Fibroblast of skin of right quadriceps (primary cell): ENCODE measurements at places on chromosomes 1 and 21.

- peak; percentile 22 for DNase-seq
Measured at GRCh38 chr1:47207803-47208373, 18.1 kb upstream of the PDZK1IP1 start.

DNA sequence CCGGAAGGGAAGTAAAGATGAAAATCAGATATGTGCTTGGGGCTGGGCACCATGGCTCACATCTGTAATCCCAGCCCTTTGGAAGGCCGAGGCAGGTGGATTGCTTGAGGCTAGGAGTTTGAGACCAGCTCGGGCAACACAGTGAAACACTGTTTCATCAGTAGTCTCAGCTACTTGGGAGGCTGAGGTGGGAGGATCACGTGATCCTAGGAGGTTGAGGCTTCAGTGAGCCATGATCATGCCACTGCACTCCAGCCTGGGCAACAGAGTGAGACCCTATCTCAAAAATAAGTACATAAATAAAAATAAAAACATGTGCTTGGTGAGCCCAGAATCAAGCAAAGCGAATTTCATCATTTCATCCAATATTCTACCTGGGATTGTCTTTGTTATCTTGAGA, 23.3 kb upstream of the PCP4 start:
- DNase-seq, result no peak

DNA sequence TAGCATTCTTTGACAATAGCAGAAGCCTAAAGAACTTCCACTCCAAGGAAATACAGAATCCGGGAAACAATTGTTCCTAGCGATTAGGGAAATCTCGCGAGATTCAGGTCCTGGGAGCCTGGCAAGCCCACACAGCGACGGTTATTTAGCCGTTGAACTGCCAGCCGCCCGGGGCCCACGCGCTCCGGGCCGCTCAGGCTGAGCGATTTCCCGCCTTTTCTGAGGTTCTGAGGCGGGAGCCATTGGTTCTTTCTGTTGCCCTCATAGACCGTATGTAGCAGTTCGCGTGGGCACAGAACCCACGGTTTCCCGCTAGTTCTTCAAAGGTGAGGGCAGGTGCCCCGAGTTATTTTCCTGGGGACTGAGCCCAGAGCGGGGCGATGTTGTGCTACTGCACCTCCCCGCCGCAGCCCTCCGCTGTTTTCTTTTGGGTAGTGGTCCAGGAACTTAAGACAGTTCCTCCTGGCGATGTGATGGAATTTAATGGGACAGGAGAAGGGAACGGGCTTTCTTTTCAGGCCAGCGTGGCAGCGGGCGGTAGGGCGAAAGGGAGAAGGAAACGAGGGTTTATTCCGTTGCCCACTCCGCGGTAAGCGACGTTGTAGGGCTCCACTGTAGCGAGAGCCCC, at the start of gene SYCP1:
TSS of gene SYCP1 (plus strand) at position 171 of the 628 bp plus-strand sequence. CDS start 602 bp downstream, outside the sequence.
- no peak for DNase-seq

DNA sequence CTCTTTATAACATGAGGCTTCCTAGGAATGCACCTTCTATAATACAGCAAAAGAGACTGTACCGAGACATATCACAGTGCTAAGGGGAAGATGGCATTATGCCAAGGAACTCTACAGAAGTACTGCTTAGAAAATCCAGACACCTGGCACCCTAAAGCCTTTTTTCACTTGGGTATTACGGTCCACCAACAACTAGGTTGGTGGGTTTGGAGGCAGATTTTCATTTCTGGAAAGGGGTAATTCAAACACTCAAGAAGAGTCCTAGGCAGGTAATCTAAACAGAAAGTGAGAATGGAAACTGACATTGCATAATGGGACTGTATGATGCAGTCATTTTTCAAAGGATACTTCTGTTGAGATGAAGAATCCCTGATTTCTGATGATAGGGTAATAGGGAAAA, 19.6 kb downstream of the SCMH1 start:
- no peak for DNase-seq

DNA sequence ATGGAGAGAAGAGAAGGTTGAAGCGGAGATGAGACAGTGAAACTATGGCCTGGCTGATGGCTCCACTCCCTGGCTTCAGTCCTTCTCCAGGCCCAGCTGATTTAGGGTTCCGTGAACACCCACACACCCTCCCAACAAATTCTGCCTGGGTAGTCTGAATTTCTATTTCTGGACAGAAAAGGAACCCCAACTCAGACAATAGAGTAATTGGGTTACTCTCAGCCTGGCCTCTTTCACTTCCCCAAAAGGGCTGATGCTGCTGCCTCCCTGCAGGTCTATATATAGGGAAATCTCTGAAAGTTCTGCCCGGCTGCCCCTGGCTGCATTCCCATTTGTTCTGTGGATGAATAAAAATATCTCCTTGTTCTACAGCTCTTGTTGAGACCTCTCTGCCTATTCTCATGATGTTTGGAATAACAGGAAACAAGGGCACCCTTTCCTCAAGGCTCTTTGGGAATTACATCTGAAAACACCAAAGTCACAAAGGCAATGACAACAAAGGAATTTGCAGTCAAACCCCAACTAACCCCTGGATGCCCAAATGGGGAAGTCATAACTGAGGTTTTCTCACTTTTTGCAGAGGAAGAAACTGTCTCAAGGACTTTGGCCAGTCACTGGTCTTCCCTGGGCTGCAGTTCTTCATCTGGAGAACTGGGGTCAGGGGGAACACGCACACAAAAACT, 11.4 kb upstream of the ZSCAN20 start:
- no peak for DNase-seq

DNA sequence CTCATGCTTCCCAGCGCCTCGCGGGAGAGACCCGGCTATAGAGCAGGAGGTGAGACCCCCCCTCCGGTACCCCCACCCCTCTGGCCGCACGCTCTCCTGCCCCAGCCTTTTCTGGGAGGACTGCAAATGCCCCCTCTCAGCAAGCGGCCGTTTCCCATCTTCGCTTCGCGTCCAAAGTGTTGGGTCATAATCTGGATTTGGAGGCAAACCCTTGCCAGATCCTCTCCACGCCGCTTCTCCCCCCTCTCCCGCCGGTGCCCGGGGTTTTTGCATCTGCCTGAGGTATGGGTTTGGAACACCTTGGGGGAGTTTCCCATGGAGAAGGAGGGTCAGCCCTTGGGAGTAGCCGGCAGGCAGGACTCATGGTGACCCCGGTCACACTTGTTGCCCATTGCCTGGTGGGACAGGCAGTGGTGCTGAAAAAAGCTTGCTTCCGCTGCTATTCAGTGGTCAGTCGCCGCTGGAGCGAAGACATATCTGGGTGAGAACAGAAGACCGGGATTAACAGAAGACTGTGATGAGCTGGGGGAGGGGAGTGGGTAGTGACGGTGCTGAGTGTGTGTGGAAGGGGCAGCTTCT, 935 bp downstream of the KCNK2 start:
- DNase-seq, result peak; percentile 53

GRCh38 chr1:64594446-64594845, 124.5 kb downstream of the CACHD1 start:
- no peak for DNase-seq

GRCh38 chr1:119611701-119612113, 36.4 kb downstream of the ZNF697 start:
- DNase-seq, result peak; percentile 20

DNA sequence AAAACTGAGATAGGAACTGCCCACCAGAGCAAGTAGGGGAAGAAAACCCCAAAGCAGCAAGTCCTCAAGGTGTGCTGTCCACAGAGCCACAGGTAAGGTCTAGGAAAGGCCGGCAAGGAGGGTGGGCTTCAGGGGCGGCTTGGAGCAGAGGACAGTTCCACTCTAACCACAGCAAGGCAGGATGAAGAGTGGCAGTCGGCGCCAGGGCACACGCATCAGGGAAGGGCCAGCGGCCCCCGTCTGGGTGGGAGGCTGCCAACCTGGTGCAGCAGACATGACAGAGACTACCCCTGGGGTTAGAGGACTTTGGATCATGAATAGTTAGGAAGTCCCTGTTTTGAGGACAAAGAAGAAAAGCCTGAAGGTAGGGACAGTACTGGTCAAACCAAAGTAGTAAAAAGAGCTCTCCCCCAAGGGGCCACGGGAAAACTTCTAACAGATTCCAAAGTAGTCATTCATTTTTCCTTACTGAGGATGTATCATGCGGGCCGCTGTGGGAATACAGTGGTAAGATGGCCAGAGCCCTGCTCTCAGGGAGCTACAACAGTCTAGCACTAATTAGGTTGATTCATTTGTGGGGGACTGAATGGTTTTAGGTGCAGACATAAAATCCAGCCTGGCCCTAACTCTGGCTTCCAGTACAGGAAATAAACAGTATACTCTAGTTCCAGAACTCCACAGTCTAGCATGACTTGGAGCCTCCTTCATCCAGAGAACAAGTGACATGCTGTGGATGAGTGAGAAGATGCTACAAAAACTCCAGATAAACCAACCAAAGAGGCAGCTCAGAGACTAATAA, 3.5 kb upstream of the RAP1GAP start:
- peak; percentile 57 for DNase-seq

GRCh38 chr21:44603109-44603875, 2.9 kb downstream of the KRTAP10-7 start:
- no peak for DNase-seq

- peak; percentile 21 for DNase-seq
Measured at GRCh38 chr1:205849619-205850355, at the start of gene PM20D1. Gene PM20D1 (minus strand): TSS chr1:205850132. CDS start chr1:205850072, 60 bp downstream.

- peak; percentile 85 for DNase-seq
Measured at GRCh38 chr1:198496216-198497143, 44.0 kb downstream of the ATP6V1G3 start.

GRCh38 chr1:2529784-2530512, at the start of gene HES5:
Gene HES5 (minus strand): TSS chr1:2530263. CDS start chr1:2530164, 99 bp downstream.
- DNase-seq, result no peak

DNA sequence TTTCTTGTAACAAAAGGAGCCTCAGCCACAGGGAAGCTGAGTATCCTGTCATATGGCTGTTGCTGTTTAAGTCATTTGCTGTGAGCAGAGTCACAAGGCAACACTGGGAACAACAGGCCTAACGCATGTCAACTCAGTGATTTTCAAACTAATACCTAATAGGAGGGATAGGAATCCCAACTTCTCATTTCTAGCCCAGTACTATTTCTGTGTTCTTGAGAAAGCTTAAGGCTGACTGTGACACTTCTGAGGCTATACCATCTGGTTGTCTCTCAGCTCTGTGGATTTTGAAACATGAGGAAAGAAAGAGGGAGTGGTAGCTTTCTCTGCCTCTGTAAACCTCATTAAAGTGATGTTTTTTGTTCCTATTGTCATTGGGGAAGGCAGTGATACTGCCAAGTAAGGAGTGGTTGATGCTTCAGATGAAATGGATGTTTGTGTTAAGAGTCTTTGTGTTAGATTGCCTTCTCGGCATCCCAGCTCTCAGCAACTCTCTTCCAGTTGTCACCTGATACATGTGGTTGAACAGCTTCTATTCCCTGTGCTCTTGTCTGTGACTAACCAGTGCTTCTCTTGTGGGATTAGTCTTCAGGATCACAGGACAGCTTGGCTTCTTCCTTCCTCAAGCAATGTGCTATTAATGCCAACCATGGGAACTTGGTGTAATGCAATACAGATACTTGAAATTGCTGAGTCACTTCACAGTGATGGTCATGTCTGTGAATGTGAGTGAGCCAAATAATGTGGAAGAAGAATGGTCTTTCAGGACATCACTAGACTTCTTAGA, 166.8 kb upstream of the IVNS1ABP start:
- DNase-seq, result peak; percentile 95

DNA sequence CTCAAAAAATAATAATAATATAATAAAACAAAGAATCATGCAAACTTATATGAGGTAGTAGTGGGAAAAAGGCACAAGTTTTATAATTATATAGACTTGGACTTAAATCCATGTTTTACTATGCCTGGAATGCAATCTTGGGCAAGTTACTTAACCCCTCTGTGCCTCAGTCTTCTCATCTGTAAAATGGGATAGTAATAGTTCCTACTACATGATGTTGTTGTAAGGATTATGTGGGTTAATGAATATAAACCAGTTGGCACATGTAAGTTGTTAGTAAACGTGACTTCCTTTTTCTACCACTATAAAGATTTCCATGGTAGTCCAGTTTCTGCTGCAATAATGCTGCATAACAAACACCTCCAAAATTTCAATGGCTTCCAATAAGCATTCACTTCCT, 10.8 kb upstream of the KIF14 start:
- no peak for DNase-seq

GRCh38 chr1:184486761-184487445, 100.1 kb downstream of the C1orf21 start:
- no peak for DNase-seq

DNA sequence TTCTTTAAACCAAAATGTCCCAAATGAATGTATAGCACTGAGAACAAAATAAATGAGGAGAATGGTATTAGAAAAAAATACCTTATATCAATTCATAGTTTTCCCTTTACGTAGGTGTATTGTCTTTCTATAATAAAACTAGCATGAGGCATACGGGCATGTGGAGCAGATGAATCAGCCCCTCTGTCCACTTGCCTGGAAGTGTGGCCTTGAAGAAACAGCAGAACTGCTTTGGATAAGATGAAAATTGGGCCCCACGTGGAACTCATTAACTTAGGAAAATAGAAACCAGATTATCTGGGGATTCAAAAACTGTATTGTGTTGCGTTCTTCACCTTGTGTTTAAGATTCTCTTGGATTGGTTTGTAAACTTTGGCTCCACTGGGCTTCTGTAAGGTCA, 356.8 kb upstream of the B3GALT2 start:
- DNase-seq, result peak; percentile 67

DNA sequence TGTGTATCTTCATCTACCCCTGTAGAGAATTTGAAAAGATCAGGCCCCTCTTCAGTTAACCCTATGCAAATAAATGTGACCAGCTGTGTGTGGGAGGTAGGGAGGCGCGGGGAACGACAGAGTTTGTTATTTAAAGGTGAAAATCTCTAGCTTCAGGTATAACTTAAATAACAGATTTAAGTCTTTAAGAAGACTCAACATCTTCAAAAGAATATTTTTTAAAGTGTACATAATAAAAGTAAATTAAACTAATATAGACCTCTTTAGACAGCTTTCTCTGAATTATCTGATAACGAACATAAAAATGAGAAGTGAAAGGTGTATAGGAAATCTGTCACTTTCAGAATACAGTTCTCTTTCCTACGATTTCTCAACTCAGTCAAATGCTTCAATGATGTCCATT, 16.0 kb downstream of the ANGPTL3 start:
- no peak for DNase-seq

- no peak for DNase-seq
Measured at GRCh38 chr1:175499595-175500382, 243.6 kb downstream of the TNR start.

- DNase-seq, result no peak
Measured at GRCh38 chr1:168806952-168807351, 77.9 kb upstream of the DPT start.

DNA sequence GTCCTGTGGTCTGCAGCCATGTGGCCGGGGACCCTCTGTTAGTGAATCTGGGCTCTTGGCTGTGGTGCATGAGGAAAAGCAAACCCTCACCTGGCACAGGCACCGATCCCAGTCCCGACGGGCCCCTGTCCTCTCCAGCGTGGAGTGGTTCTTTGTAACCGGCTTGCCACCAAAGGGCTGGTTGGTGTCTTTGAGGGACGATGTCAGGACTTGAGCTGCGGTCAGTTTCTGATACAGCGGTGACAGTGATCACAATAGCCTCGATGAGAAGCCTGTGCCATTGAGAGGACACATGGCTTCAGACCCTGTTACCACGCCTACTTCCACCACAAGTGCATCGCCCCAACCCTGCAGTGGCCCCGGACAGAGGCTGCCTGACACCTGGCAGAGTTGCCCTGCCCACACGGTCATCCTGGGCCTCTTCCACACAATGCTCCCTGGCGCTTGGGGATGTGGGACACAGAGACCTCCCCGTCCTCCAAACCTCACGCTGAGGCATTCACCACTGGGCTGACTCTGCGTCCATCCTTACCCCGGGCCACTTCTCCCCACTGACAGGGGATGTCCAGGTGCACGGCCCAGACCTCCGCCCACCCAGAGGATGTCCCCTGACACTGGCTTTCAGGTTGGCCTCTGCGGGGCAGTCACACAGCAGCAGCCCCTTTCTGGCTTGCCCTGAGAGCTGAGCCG, 18.8 kb upstream of the ACTRT2 start:
- DNase-seq, result no peak
